ENCODE measurements at places on chromosomes 2 and 18.

DNA sequence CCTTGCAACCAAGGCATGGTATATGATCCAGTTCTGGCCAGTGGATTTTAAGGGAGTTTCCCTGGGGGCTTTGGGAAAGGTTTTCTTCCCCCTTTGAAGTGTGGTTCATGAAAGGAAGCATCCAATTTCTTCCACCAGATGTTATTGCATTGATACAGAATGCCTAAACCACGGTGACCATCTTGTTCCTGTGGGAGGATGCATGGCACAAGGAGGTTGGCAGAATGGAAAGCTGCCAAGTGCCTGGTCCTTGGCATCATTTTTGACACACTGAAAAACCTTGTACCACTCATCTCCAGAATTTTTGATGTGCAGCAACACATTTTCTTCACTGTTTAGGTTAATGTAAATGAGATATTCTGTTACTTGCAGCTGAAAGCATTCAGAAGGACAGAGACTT is 55.2 kb upstream of the CXCR4 start:
- DNase-seq: no peak

GRCh38 chr2:113847144-113847543 is 42.7 kb upstream of the ACTR3 start:
- DNase-seq: no peak

DNA sequence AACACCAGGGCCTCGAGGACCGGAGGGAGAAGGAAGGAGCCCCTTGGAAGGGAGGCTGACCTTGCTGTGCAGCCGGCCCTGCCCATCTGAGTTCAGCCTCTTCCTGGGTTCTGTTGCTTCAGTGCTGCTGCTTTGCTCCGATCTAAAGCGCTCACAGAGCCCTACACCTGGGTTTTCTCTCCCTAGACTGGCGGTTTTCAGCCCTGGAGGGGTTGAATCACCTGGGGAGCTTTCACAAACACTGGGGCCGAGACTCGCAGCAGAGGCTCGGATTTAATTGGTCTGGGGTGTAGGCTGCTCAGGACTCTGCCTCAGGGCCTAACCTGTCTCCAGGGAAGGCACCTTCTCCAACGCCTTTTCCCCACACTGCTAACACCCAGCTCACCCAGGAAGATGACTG is 40.9 kb upstream of the SMAD7 start:
- no peak for DNase-seq

GRCh38 chr2:172120118-172120517 is 17.4 kb upstream of the DLX2 start:
- DNase-seq: no peak

- no peak for DNase-seq
Measured at GRCh38 chr2:11764359-11764758, 17.9 kb downstream of the LPIN1 start.

- no peak for DNase-seq
Measured at GRCh38 chr2:187408926-187409325, 39.1 kb downstream of the CALCRL start.

GRCh38 chr2:109174214-109174613 is 45.2 kb downstream of the SH3RF3 start:
- peak; percentile 20 for DNase-seq

DNA sequence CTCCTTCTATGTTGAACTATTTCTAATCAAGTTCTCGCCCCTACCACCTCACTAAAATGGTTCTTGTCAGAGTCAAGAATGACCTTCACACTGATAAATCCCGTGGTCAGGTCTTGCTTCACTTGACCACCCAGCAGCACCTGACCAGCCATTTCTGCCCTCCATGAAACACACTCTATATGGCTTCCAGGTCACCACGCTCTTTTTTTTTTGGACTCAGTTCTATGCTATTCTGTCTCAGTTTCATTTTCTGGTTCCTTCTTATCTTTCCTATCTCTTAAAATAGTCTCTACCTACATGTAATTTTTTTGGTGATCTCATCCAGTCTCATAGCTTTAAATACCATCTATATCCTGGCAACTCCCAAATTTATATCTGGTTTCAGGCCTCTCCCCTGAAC is 11.4 kb downstream of the EIF2AK3 start:
- no peak for DNase-seq

DNA sequence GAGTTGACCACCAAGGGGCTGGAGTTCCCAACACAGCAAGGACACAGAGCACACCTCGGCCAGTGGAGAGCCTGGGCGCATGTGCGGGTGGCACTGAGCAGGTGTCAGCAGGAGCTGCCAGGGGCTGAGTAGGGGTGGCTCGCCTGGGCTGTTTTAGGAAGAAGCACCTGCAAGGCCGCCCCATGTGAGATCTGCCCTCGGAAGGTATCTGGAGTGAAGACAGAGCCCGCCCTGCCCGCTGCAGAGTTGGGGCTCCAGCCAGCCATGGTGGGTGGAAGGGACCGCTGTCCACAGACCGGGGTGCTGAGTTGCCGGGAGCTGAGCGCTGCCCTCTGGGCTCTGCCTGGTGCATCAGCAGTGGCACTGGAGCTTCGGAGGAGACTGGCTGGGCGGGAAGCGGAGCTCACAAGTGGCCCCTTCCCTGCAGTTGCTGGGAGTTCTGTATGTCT is 35.2 kb downstream of the MTERF4 start:
- no peak for DNase-seq

DNA sequence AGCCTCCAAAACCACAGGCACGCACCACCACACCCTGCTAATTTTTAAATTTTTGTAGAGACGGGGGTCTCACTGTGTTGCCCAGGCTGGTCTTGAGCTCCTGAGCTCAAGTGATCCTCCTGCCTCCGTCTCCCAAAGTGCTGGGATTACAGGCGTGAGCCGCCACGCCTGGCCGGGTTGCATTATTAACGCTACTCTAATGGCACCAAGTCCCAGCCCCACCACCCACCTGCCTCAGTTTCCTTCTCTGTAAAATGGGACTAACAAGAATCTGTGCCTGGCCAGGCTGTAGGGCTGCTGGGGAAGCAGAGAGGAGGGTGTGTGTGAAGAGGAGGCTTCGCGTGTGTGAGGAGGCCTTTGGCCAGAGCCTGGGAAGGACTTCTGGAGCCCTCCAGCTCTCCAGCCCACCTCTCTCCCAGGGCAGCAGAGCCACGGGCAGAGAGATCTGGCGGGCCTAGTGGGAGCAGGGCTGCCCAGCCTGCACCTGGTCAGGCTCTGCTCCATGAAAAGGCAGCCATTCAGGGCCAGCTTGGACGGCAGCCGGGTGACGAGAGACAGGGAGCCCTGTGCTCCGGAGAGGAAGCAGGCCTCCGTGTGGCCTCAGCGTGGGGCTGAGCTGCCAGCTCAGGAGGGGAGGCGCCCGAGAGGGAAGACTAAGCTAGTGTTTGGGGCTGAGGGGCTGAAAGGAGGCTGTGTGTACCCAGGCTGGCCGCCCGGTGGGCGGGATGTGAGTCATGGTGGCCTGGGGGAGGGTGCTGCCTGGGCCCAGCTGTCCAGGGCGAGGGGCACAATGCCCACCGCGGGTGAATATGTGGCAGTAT is 7.4 kb upstream of the B3GNT7 start:
- no peak for DNase-seq

GRCh38 chr2:214607051-214607450 is 196.2 kb downstream of the VWC2L start:
- no peak for DNase-seq

DNA sequence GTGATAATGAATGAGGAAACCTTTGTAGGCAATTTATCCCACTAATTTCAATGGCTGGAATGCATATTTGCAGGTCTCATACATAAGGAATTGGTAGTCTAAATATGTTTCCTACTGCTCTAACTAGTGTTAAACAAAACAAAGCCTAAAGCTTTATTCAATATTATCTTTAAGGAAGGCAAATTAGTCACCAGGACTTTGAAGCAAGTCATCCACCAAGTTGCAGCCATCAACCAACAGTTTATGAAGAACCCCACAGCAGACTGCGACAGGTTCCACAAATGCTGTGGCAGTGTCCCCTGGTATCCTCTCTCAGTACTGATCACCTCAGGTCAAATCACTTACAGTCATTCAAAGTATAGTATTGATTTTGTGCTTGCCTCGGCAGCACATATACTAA is 181.5 kb upstream of the ZFP36L2 start:
- DNase-seq: no peak

- DNase-seq: no peak
Measured at GRCh38 chr2:151775057-151775740, 40.9 kb upstream of the NEB start.

- DNase-seq: no peak
Measured at GRCh38 chr18:23106575-23106974, 28.7 kb upstream of the CABLES1 start.

DNA sequence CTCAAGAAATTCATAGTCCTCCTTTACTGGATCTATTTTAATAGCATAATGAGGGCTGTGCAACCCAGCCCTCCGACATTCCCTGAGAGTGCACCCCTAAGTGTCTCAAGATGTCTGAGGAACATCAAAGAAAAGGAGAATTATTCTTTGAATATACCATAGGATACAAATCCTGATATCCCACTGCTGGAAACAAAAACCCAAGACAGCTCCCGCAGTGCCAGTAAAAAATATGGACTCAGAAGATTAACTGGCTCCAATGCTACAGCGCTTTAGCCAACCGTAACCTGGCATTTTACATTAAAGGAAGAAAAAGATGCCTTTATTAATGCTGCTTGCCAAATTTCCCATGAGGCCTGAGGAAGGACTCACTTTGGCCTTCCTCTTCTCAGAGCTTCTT is 168.4 kb downstream of the TTC32 start:
- no peak for DNase-seq

DNA sequence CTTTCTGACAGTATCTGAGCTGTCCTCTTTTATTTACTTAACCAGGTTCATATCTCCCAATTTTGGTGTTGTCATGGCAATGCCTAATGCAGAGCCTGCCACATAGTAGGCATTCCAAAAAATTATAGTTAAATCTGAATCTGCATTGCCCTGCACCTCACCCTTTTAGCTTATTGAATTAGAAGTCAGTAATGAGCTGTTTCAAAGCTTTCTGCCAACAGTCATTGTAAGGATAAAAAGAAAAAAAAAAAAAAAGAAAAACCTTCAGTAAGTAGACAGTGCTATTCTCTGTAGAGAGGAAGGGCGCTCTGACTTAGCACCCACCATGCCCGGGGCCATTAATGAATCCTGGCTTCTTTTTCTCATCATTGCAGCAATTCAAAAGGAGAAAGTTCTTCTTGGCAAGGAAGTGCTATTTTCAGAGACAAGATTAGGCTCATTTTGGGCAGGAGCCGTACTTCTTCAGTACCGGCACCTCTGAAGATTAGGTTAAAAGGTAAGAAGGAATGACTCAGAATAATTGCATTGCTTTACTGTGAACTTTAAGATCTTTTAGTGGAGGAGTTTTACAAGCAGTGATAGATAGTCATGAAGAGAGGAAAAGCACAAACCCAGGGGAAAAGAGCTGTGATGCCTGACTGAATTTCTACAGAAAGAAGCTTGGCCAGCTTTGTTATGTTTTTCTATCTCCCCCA is 2041.2 kb upstream of the PIK3C3 start:
- DNase-seq: no peak

GRCh38 chr2:234249034-234249735 is 198.7 kb downstream of the SPP2 start:
- DNase-seq: no peak

DNA sequence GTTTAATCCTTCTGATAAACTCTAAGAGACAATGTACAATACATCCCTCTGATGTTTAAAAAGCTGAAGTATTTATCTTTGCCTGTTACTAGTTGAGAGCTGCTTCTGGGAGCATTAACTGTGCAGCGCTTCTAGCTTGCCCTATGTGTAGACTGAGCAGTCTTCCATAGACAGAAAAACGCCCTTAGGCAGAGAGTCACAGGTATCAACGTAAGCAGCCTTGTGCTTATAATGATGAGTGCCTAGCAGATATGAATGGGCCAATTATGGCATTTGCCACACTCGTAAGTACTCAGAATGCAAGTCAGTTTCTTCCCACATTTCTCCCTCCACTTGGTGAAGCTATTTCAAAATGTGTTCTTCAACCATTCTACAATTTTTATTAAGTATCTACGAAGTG is 731.1 kb upstream of the SLC8A1 start:
- no peak for DNase-seq

- DNase-seq: no peak
Measured at GRCh38 chr18:11150271-11150615, 874 bp upstream of the PIEZO2 start.

- no peak for DNase-seq
Measured at GRCh38 chr2:240234503-240234951, 94.1 kb upstream of the OTOS start.

GRCh38 chr18:76593843-76594242 is 98.8 kb upstream of the ZNF516 start:
- no peak for DNase-seq

DNA sequence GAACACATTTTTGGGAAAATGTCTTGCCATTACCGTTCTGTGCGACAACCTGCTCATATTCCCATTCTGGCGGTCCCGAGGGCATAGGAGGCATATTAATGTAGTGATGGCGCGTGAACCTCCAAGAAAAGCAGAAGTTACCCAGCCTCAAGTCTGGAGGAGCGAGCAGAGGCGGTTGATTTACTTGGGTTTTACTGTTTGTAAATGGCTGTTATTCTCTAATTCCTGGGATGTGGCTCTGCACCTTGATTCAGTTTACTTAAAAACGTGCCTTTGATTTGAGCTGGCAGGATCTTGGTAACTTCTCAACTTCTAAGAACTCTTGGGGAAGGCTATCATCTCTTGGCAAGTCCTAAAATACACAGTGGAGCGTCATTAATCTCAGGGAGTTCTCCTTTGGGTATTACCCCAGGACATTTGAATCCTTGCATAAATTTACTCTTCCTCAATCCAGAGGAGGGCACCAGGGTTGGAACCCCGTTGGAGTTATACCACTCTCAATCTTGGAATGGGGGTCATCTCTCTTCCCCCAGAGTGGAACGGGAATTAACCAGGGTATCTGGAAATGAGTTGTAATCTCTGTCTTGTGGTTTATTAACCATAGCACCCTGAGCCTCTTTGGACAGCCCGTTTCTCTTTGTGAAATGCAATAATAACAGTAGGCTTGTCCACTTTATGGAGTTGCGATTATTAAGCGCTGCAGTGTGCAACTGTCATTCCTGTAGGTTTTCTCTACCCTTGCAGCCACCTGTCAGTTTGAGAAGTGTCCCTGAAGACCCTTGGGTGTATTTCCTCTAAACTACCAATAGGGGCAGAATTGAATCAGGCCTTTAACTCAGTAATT is 2.1 kb downstream of the HK2 start:
- DNase-seq: no peak

DNA sequence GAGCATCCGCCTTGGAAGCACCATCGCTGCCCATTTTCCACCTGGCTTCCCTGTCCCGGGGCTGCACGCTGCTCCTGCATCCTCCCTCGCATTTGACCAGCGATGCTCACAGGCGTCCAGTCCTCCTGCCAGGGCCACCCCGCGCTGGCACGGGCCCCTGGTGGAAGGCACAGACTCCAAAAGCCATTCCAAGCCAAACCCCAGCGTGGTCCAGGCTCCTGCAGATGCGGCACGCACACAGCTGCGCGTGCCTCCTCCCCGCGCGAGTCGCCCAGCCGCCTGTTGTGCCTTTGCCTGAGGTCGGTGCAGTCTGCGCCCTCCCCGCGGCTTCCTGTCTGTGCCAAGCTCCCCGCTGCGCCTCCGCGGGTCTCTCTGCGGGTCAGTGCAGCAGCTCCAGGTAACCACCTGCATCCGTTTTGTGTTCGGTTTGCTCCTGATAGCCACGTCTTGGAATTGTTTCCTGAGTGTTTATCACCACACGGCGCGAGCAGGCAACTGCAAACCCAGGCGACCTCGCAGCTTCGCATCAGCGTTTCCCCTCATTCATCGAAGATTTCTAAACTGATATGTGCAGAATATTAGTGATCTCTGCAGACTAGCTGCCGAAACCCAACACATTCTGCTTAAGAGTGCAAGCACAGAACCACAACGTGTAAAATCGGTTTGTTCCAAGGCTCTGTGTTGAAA is 65.2 kb upstream of the SALL3 start:
- no peak for DNase-seq

GRCh38 chr18:35190948-35191697 is 49.7 kb upstream of the ZNF397 start:
- DNase-seq: no peak

Data from stimulated activated naive CD8-positive, alpha-beta T cell treated with anti-CD3 and anti-CD28 coated beads, Interleukin-15, Interleukin-2, amounts not matched to agents 100 U/mL and 50 U/mL, for 24 hours (primary cell).